ENCODE measurements at places on chromosomes 3 and 15.

GRCh38 chr3:16516695-16517481 is 3.4 kb upstream of the RFTN1 start:
- DNase-seq, result no peak

DNA sequence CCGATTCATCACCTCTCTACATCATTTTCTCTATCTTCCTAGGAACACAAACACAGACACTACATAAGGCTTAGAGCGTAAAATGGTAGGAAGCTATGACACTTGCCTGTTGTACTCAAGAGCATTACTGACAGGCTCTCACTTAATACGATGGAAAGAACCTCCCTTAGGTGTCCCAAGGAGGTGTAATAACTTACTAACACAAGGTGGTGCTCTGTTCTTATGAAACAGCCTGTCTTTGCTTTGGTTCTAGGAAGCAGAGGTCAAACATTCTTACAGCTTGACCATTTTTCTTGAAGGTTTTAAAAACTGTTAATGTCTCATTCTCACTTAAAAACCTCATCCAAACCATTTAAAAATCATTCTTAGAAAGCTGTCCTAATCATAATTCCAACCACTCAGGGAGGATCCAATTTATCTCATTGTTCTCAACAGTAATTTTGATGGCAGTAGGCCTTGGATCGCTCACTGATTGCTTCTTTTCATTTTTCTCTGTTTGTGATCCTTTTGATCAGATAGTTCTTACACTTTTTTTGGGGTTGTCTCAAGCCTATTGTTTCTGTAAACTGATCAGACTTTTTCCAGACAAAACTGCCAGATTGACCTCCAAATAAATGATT is 317.8 kb upstream of the AGTR1 start:
- no peak for DNase-seq

DNA sequence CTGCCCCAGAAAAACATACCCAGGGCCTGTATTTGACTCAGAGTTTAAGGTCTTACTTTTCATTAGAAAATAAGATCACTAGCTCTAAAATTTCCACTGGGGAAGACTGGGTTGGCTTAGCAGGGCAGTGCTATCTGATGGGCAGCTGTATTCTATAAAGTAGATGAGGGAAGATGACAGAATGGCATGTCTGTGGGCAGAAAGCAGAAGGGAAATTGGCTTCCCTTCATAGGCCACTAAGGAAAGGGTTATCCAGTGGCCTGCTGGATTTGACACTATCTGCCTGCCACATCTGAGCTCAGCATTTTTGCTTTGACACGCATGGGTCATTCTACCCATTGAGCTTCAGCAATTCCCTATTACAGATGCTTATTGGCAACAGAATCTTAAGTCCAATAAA is 461.3 kb upstream of the RASGRP1 start:
- no peak for DNase-seq

GRCh38 chr3:79488407-79488806 is 279.4 kb downstream of the ROBO1 start:
- no peak for DNase-seq

- DNase-seq, result no peak
Observed at GRCh38 chr3:141955175-141955574, 78.7 kb downstream of the ATP1B3 start.

DNA sequence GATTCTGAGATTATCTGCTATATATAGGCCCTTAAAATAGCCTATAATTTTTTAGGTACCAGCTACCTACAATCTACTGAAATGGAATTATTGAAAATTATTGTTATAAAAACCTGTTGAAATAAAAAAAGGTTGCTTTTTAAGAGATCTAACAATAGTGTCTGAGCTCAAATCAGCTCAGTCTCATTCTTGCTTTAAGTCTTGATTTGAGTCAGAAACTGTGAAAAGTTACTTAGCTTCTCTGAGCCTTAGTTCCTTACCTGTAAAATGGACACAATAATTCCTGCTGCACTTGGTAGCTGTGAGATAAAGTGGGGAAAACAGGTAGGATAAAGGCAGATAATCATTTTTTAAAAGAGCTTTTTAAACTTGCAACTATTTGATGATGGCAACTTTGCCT is 118.8 kb upstream of the UBE2E2 start:
- no peak for DNase-seq

- no peak for DNase-seq
Observed at GRCh38 chr3:126986001-126986400, 3.1 kb downstream of the PLXNA1 start.

DNA sequence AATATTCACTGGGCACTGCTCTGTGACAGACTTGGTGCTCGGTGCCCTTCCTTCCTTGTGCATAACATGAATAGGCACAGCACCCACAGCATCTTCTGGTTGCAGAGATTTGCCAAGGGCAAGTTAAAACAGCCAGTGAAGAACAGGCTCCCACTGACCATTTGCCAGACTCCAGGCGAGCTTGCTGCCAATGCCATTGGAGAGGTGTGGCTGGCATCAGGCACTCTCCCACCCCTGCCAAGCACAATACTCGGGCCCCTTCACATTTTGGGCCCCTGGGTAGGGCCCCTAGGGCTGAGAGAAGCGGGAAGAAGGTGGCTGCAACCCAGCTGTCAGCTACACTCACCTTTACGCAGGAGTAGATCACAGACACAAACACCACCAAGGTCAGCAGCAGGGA is 112.1 kb downstream of the SEC22A start:
- DNase-seq, result no peak

DNA sequence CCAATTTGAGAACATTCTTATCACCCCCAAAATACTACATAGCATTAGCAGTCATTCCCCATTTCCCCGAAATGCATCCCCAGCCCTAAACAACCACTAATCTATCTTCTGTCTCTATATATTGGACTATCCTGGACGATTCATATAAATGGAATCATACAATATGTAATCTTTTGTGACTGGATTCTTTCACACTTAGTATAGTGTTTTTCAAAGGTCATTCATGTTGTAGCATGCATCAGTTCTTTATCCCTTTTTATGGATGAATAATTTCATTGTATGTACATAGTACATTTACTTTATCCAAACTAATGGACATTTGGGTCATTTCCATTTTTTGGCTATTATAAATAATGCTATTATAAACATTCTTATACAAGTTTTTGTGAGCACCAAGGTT is 27.5 kb upstream of the EIF1B start:
- DNase-seq, result no peak

GRCh38 chr3:42773409-42773751 is 327 bp upstream of the CCDC13 start:
- DNase-seq, result no peak

DNA sequence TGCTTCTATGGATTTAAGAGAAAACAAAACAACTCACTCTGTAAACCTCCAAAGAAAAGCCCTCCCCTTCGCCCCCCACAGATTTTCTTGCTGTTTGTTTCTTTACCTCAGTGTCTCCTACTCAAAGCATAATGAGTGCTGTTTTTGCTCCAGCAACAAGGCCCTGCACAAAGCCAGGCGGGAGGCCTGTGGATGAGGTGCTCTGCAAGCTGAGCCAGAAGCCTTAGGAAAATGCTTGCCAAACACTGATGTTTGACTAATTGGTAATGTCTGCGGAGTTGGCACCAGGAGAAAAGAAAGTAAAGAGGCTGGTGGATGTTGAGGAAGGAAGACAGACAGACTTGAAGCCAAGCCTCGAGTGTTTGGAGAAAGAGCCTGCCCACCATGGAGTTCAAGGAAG is 99.7 kb downstream of the RARB start:
- DNase-seq, result no peak

DNA sequence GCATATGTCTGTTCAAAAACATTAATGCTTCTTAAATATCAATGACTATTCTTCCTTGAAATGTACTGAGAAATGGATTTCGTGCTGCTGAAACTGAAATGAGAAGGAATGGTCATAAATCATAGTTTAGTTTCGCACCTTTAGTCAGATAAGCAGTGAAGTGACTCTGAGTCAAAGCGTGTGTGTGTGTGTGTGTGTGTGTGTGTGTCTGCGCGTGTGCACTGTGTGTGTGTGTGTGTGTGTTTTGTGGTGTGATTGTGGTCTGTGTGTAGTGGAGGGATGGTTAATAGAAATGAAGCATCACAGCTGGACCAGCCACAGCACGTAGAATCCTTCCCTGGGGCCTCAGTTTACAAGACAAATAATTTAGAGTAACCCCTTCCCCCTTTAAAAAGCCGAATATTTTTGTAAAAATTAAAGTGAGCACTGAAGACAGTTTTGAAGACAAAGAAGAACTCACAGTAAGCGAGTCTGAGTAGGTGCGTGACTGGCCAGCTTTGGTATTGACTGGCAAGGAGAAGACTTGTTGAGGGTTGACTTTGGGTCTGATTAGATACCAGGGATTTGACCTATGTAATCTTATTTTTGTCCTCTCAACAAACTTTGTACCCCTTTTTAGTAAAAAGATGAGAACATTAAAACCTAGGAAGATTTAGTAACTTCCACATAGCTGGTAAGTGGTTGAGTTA is 202.0 kb upstream of the IL12A start:
- DNase-seq, result no peak

GRCh38 chr15:42094512-42094963 is at the start of gene PLA2G4D:
TSS of gene PLA2G4D (minus strand) at chr15:42094562. CDS start at chr15:42094459, 103 bp downstream.
- DNase-seq, result no peak

GRCh38 chr3:50483374-50483773 is 20.1 kb downstream of the CACNA2D2 start:
- no peak for DNase-seq

GRCh38 chr3:45249391-45249790 is 23.3 kb upstream of the TMEM158 start:
- DNase-seq, result no peak

GRCh38 chr15:89774492-89774891 is 1.6 kb upstream of the MESP2 start:
- DNase-seq, result peak; percentile 77

GRCh38 chr3:172536505-172536904 is 13.3 kb upstream of the TNFSF10 start:
- DNase-seq, result no peak

GRCh38 chr3:170914690-170915089 is 6.3 kb upstream of the EIF5A2 start:
- no peak for DNase-seq

GRCh38 chr15:31393444-31394091 is 66.9 kb downstream of the KLF13 start:
- no peak for DNase-seq

DNA sequence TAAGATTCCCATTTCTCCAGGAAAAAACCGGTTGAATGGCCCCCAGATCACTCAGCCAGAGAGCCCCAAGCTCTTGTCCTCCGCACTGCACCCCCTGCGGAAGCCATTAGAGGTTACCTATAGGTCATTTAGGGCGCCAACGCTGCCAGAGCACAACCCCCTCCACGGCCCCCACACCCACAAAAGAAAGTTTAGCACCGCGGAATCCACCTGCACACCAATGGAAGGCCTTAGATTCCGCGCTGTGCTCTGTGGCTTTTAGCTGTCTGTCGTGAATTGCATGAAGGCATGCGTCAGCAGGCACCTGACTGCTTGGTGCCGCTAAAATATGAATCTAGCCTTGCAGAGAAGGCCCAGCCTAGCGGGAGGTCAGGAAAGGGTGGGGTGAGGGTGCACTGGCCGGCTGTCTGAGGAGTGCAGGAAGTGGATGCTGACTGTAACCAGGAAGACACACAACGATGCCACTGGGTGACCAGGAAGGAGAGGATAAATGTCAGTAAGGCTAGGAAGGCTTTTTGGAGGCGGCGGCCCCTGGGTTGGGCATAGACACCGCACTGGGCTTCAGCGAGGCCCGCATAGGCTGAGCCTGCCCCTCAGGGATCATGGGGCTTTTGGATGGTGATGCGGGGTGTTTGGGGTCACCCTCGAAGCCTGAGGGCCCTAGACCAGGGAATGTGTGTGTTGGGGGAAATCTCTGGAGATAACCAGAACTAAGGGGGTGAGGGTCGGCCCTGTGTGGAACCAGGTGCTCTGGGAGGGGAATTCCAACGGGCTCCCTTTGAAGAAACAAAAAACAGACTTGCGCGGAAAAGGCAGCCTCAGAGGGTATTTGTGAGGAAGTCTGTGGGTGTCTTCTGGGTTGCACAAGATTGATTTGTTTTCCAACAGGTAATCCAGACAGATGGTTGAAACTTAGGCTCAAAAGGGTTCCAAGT is 976 bp upstream of the NUP210 start:
- no peak for DNase-seq

DNA sequence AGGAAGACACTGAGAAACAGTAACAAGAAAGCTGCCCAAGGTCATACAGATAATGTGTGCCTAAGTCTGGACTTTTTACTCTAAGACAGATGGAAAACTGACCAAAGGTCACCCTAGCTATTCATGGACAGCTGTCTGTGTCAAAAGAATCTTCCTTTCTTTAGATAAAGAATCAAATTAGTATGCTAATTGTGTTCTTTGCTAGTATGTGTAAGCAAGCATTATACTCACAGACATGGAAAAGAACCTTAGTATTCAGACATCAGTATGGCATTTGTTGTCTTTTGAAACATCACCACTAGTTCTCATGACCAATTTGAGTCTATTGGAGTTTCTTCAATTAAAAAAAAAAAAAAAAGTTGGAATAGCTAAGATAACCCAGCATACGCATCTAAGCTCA is 91.8 kb upstream of the SOX2 start:
- DNase-seq, result no peak

DNA sequence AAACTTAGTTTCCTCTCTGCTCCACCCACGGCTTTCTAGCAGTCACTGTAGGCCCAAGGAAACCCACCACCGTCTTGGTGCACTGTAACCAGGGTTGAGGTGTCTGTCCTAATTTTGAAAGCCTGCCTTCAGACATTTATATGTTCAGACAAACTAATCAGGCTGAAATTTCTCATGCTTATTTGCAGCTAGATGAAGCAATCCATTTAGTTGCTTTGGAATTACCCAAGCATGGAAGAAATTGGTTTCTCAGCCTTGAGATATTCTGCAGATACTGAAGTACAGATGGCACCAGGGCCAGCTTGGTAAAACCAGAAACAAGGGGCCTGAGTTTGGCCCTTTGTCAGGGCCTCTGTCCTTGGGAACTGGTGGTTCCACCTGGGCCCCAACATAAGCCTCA is 105.4 kb downstream of the CACNA1D start:
- DNase-seq, result no peak

GRCh38 chr3:150150633-150151032 is 179.9 kb upstream of the PFN2 start:
- no peak for DNase-seq

- no peak for DNase-seq
Observed at GRCh38 chr15:100686725-100687473, 84.5 kb downstream of the ASB7 start.

- DNase-seq, result no peak
Observed at GRCh38 chr3:38960953-38961622, 90.7 kb downstream of the SCN11A start.

GRCh38 chr3:105686278-105686897 is 182.4 kb downstream of the CBLB start:
- no peak for DNase-seq

DNA sequence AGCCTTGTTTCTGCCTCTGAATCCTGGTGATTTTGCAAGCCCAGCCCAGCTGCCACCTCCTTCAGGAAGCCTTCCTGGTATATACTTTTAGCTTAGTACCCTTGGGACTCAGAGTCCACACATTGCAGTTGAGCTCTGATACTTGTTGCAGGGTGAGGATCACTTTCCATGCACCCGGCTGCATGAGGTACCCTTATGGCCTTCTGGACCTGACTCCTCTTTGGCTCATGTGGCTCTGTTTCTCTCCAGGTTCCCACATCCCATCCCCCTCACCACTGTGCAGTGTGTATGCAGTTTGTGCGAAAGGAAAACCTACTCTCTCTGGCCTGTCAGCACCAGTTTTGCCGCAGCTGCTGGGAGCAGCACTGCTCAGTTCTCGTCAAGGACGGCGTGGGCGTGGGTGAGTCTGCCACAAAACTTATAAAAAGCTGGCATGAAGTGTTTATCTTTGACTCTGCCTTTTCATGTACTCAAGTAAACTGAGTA is 23.1 kb upstream of the P4HTM start:
- no peak for DNase-seq

GRCh38 chr15:63243101-63243500 is 34.3 kb upstream of the APH1B start:
- DNase-seq, result no peak

GRCh38 chr3:105130911-105131310 is 235.8 kb upstream of the ALCAM start:
- DNase-seq, result no peak

Data from epithelial cell of prostate (primary cell).